ENCODE measurements at places on chromosomes 4 and X.

- H3K36me3 ChIP-seq = no peaks in the 10 kb centered on the region
- H3K4me1 ChIP-seq = no peaks in the 10 kb centered on the region
- no peaks in the 10 kb centered on the region for H3K27me3 ChIP-seq
- H3K27ac ChIP-seq = no peak overlapping the region
- no peak overlapping the region for H3K4me3 ChIP-seq
Observed at GRCh38 chr4:21347142-21347541, 601.4 kb downstream of the KCNIP4 start.

DNA sequence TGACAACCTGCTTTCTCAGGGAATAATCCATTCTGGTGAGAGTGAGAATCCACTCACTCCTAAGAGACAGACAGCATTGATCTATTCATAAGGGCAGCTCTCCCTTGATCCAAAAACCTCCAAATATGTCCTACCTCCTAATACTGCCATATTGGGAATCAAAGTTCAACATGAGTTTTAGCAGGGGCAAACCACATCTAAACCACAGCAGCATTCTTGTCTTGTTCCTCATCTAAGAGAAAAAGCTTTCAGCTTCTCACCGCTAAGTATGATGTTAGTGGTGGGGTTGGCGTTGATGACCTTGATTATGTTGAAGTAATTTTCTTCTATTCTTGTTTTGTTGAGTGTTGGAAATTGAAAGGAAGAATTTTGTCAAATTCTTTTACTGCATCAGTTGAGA lies 69.6 kb downstream of the SERTM2 start:
- no peaks in the 10 kb centered on the region for H3K27me3 ChIP-seq
- no peaks in the 10 kb centered on the region for H3K36me3 ChIP-seq
- no peak overlapping the region for H3K4me3 ChIP-seq
- no peaks in the 10 kb centered on the region for H3K4me1 ChIP-seq
- no peak for DNase-seq

- H3K4me3 ChIP-seq = no peak overlapping the region
- no peaks in the 10 kb centered on the region for H3K4me1 ChIP-seq
- no peak overlapping the region for H3K27ac ChIP-seq
- DNase-seq = no peak
Observed at GRCh38 chr4:184420881-184421416, 53.4 kb downstream of the IRF2 start.

DNA sequence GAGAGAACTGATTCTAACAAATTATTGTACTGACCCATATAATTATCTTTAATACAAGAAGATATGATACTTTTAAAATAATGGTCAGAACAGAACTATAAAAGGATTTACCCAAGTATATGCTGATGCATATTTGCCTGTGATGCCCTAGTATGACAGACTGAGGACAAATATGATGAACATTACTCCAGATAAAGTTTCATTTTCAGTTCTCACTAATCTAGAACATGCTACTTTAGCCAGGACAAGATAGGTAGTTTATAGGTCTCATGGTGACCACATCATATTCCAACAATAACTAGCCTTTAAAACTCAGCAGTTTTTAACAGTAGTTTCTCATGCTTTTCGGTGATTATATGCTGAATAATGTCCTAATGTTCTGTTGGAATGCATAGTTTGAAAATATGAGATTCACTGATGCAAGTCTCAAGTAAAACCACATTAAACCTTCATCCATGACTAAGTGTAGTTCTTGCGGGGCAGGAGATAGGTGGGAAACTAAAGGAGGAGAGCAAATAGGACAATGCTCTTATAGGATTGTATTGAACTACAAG lies 295.2 kb upstream of the AGA start:
- H3K4me3 ChIP-seq = no peak overlapping the region
- H3K27me3 ChIP-seq = no peaks in the 10 kb centered on the region
- no peak for DNase-seq
- no peak overlapping the region for H3K27ac ChIP-seq

DNA sequence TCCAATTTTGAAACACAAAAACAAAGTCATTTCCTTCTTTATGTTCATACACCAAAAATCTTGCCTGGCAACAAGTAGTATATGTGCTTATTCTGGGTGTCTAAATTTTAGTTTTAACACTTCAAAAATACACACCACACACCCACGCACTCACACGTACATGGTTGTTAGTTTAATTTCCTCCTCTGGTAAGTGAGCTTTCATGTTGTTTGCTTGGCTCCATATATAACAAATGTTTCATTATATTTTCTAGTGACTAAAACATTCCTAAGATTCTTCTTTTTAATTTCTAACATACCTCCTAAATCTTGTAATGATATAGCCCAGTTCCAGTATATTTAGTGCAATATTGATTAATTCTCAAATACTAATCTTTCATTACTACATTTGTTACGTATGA lies 80.9 kb downstream of the PRDM5 start:
- DNase-seq = no peak
- H3K27ac ChIP-seq = no peak overlapping the region

GRCh38 chr4:26028793-26029567 lies 115.0 kb downstream of the SMIM20 start:
- H3K27me3 ChIP-seq = no peaks in the 10 kb centered on the region
- H3K27ac ChIP-seq = peak overlapping the region; percentile 92
- H3K36me3 ChIP-seq = no peaks in the 10 kb centered on the region
- H3K4me3 ChIP-seq = no peak overlapping the region
- DNase-seq = peak; percentile 73

GRCh38 chr4:46032056-46032455 lies 91.8 kb downstream of the GABRG1 start:
- H3K4me1 ChIP-seq = no peaks in the 10 kb centered on the region
- no peaks in the 10 kb centered on the region for H3K27me3 ChIP-seq
- no peak for DNase-seq
- no peaks in the 10 kb centered on the region for H3K36me3 ChIP-seq
- no peak overlapping the region for H3K27ac ChIP-seq

- no peaks in the 10 kb centered on the region for H3K27me3 ChIP-seq
- DNase-seq = no peak
- H3K4me3 ChIP-seq = no peak overlapping the region
- no peaks in the 10 kb centered on the region for H3K4me1 ChIP-seq
Observed at GRCh38 chrX:30654989-30655607, 1.9 kb downstream of the GK start.

DNA sequence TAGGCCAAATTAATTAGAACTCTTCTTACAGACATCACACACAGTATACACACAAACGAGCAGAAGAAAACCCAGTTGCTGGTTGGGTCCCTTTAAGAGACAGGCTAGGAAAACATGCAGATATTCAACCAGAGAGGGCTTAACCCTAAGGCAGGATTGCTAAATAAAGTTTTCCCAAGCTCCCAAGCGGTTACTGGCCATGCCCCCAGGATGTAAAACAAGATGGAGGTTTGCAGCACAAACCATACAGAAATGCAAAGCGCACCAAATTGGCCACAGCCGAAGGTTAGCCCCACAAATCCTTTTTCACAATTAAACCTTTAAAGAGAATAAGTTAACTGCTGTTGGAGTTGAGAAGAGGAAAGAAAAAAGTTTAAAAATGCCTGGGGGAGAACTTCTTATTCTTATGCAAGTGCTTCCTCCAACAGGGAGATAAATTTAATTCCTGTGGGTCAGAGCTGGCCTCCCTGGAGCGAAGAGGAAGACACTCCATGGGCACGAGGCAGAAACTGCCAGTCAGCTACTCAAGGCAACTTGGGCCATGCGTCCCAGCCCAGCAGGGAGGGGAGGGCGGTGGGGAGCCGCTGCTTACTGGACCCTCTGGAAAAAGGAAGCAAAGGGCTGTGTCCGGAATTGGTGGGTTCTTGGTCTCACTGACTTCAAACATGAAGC lies 167.6 kb upstream of the ARSJ start:
- no peaks in the 10 kb centered on the region for H3K27me3 ChIP-seq
- no peaks in the 10 kb centered on the region for H3K36me3 ChIP-seq
- no peak overlapping the region for H3K4me3 ChIP-seq
- no peak overlapping the region for H3K27ac ChIP-seq

GRCh38 chr4:11919316-11919715 lies 490.6 kb upstream of the HS3ST1 start:
- no peak overlapping the region for H3K4me3 ChIP-seq
- no peak for DNase-seq
- no peaks in the 10 kb centered on the region for H3K4me1 ChIP-seq

All from uterus (tissue), 4 donors.